ENCODE measurements at places on chromosomes 12 and 14.

GRCh38 chr12:41981758-41982157 is 162.9 kb downstream of the GXYLT1 start:
- no peak for DNase-seq

DNA sequence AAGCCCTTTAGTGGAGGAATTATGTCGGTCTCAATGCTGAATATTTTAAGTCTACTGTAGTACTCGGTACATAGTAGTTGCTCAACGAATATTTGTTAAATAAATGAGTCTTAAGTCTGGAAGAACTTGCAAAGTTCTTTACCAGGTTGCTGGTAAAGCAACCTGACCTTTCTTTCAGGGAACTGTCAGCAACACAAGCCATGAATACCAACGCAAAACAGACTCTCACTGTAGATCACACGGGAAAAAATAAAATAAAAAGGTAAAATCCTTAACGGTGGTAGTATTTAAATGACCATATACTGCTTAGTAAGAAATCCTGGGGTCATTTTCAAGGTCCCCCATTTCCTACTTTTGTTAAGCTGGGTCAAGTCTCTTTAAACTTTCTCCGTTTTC is 447 bp upstream of the NUBPL start:
- DNase-seq, result no peak

- no peak for DNase-seq
These were observed 15.7 kb upstream of the FAM222A start for GRCh38 chr12:109697877-109698468.

GRCh38 chr12:61687407-61687806 is 572.8 kb upstream of the USP15 start:
- DNase-seq, result no peak

DNA sequence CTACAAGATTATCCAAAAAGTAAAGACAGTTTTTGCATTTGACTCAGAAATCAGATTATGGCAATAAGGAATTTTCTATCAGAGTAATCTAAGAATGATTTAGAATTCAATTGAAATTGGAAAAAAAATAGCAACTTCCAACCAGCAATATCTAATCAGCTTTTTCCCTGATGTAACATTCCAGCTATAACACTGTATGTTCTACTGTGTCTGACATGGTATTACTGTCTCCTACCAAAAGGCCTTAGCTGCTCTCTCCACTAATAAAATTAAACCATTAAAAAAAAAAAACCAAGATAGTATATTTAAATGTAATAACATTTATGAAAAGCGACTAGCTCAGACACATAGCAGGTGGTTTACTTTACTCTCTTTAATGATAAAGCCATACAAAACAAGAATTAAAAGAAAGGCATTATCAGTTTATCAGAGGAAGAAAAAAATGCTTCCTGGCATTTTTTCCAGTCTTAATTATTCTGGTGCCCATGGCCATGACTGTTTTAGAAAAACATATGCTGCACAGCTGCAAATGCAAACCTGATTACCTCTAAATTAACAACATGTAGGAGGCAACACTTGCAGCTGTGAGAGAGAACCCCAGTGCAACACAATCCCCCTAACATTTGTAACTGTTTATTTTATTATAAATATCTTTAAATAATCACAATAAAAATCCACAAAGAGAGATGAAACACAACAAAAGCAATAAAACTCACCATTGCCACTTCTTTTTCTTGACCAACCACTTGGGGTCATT is 28.8 kb downstream of the PHLDA1 start:
- no peak for DNase-seq

DNA sequence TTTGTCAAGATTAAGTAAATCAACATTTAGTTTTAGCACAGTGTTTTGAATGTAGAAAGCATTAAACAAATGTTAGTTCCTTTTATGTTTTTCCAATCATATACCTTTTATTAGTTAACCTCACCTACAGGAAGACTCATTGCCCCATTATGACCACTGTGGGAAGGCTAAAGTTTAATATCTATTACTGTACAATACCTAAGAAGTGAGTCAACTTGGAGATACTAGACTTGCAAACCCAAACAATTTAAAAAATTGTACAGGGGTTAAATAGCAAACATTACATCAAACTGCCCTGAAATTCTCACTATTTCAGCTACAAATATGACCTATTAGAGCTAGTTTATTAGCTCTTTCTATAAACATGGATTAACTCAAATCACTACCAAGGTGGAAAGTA is 8.6 kb upstream of the G2E3 start:
- no peak for DNase-seq
